ENCODE measurements at places on chromosomes 16 and 17. TPM values are rescaled to one million over a fixed set of nuclear protein-coding genes. Genes with fewer than 3 reads are reported as not detected.
A peak's percentile ranks its signal among the peaks of the same experiment; 100 is the strongest.

DNA sequence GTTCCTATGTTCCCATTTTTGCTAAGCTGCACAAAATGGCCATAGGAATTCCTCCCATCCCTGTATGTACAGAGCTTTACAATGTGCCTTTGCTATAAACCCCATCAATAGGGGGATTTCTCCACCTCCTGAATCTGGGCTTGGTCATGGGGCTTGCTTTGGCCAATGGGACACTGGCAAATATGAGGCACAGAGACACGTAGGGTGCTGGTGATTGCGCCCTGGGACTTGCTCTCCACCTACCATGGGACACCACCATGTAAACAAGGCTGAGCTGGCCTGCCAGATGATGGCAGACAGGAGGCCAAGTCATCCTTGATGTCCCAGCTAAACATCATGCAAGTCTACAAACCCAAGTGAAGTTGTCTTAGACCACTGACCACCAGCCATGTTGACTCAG, 15.3 kb upstream of the ALDH3A1 start:
- DNase-seq: no peak

GRCh38 chr17:12627781-12628451, 37.8 kb upstream of the MYOCD start:
- DNase-seq: no peak

DNA sequence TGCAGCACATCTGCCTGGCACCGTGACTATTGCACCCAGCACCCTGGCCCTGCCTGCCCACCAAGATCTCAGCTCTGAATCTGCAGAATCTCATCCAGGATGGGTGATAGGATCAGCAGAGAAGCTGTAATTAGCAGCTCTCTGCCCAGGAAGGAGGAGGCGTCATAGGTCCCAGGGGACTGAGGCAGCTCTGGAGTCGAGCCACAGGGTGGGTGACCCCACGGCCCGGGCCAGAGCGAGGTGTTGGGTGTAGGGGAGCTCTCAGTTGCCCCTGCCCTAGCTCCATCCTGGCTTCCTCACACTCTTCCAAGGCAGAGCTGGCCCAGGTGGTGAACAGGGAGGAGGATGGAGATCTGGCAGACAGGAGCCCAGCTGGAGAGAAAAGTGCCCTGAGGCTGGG, 18.2 kb upstream of the FAM83G start:
- DNase-seq: no peak

DNA sequence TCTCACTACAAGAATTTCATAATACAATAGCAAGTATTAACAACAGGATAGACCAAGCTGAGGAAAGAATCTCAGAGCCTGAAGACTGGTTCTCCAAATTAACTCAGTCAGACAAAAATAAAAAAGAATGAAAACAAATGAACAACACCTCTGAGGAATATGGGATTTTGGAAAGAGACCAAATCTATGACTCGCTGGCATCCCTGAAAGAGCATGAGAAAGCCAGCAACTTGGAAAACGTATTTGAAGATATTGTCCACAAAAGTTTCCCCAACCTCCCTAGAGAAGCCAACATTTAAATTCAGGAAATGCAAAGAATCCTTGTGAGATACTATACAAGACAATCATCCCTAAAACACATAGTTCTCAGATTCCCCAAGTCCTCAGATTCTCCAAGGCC, 20.9 kb downstream of the NLRP1 start:
- no peak for DNase-seq

DNA sequence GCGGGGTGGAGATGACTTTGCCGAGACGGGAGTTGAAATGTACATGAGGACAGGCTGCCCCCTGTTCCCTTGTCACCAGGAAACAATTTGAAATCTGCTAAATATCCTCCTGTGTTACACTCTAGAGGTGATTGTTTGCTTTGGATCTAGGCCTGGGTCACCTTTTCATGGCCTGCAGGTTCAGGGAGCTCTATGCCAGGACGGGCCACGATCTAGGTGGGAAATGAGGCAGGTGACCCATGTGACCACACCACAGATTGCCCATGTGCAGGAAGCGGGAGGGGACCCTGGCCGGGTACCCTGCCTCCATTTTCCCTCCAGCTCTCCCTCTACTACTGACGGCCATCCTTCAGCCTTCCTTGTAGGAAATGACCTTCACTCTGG, 43.4 kb downstream of the MEAK7 start:
- peak; percentile 30 for DNase-seq

DNA sequence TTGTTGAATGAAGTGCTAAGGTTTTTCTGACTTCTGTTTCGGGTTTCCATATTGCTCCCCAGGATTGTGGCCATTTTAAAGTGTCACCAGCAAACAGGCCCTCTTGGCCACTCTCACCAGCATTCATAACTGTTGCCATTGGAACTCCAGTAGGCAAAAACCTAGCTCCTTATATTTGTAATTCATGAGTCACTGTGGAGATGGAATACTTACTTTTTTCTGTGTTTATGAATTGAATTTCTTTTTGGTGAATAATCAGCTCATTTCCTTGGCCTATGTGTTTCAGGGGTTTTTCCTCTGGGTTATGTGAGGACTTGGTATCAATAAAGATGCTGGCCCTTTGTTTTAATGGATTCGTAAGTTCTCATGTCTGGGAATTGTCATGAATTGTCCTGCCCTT, 255.1 kb downstream of the SNX29 start:
- DNase-seq: no peak

DNA sequence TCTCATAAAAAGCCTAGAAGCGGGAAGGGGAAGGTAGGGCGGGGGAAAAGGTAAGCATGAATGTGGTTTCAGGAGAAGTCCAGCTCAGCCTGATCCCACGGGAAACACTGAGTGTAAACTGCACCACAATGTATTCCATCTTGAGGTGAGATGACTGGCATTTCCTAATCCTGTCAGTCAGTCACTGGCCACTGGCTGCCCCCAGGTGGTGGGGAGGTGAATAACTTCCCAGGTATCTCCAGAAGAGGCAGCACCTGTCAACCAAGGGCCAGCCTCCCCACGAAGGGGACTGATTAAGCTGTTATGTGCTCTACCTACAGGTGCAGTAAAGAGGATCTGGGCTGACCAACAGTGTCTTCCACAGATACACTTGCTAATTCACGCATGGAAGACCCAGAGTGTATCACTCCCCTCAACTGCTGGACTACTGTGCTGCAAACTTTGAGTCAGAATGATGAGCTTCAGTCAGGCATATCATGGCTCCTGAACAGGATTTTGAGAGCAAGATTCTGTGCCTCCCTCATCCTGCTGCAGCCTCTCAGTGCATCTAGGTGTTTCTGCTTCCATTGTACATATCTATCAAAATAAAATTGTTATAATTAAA, 108.5 kb upstream of the CCL2 start:
- peak; percentile 71 for DNase-seq

CHMP1A gene
- total RNA-seq: 85.2 TPM

PLCG2 gene
- total RNA-seq: 2.7 TPM

CLDN9 gene
- total RNA-seq: 0.48 TPM

HOXB4 gene
- total RNA-seq: 0.03 TPM

CES3 gene
- total RNA-seq: 0.44 TPM
